ENCODE measurements at places on chromosomes 6 and 20.

DNA sequence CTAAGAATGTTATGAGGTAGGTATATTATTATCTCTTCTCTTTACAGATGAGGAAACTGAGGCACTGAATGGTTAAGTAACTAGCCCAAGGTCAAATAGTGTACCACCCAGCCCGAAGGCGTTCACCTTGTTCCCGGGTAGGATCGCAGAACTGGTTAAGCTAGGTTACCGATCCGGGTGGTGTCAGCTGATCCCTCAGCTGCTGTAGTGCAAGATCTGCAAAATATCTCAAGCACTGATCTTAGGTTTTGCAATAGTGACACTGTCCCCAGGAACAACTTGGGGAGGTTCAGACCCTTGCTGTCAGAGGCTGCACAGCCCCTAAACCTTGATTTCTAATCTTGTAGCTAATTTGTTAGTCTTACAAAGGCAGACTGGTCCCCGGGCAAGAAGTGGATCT, 28.1 kb downstream of the SLC52A3 start:
- no peak for DNase-seq

DNA sequence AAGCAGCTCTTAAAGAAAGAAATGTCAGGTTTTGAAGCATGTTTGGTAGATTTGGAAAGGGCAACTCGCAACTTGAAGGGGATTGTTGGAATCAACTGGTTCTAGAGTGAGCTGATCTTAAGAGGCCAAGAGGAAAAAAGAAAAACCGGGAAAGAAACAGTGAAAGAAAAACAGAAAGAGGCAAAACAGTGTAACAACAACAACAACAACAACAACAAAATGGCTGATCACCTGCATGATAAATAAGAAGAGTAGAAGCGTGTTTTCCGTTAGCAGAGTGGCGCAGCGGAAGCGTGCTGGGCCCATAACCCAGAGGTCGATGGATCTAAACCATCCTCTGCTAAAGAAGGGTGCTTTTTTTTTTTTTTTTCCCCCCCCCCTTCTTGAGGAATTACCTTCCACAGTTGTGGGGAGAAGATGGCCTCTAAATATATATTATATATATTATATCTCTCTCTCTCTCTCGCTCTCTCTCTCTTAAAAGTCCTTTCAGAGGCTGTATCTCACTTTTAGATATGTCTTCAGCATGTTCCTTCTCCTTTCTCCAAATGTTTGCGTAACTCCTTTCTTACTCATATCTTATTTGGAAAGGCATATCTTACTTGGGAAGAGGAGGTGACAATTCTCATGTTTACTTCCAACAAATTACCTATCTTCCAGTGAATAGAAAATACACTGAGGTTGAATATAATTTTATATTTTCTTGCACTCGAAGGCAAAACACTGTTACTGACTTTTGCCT, 134.4 kb downstream of the OR2B2 start:
- DNase-seq, result no peak

GRCh38 chr6:112938650-112939049, 591.5 kb downstream of the RFPL4B start:
- DNase-seq, result no peak

GRCh38 chr6:14120546-14120945, 3.0 kb downstream of the CD83 start:
- DNase-seq, result no peak

- no peak for DNase-seq
Measured at GRCh38 chr6:117951783-117952182, 44.7 kb downstream of the SLC35F1 start.

GRCh38 chr6:135451617-135452190, 45.8 kb downstream of the AHI1 start:
- DNase-seq, result no peak

DNA sequence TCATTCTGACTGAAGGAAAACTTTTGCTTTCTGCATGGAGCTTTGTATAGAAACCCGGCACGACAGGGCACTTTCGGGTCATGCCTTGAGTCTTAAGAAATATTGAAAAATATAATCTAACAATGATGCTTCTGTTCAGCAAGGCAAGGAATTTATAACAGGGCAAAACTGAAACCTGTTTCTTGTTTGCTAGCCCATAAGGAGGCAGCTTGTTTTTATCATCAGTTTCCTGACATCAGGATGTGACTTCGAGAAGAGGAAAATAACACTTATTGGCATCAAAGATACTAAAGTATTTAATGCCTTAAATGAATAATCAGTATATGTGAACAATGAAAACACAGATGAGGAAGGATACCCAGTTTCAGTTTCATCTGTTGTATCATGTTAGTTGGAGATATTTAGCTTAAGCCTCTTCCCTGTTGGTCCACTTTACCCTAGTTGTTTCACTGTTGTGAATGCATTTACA, 146.5 kb downstream of the CDKAL1 start:
- no peak for DNase-seq

DNA sequence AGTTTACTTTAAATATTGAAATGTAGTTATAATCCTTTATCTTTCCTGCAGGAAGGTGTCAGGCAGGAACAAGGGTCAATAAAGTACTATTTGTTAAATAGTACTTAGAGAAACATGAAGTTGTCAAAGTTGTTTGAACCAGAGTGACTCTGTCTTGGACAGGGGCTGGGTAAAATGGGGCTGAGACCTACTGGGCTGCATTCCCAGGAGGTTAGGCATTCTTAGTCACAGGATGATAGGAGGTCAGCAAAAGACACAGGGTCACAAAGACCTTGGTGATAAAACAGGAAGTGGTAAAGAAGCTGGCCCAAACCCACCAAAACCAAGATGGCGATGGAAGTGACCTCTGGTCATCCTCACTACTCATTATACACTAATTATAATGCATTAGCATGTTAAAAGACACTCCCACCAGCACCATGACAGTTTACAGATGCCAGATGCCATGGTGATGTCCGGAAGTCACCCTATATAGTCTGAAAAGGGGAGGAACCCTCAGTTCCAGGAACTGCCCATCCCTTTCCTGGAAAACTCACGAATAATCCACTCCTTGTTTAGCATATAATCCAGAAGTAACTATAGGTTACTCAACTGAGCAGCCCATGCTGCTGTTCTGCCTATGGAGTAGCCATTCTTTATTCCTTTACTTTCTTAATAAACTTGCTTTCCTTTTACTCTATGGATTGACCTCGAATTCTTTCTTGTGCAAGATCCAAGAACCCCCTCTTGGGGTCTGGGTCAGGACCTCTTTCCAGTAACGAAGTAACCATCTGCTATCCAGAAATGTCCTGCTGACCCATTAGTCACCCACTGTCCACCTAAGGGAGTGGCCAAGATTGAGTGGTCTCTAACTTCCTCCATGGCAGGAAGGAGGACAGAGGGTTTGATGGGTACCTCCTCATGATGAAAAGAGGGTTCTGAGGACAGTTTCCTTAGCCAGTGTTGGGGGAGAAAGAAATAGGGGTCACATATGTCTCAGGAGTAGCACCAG, 19.6 kb downstream of the SLC22A2 start:
- DNase-seq, result no peak

- no peak for DNase-seq
Measured at GRCh38 chr6:4316867-4317400, 181.6 kb upstream of the ECI2 start.

DNA sequence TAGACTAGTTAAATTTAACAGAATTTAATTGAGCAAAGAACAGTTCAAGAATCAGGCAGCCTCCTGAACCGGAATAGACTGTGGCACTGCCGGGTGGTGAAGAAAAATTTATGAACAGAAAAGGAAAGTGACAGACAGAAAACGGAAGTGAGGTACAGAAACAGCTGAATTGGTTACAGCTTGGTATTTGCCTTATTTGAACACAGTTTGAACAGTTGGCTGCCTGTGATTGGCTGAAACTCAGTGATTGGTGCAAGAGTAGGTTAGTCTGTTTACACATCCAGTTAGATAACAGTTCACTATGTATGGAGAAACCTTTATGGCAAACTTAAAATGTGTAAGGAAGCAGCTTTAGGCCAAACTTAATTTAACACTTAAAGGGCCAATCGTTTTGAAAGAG, 116.0 kb upstream of the CITED2 start:
- DNase-seq, result peak; percentile 31

- DNase-seq, result no peak
Measured at GRCh38 chr6:116287689-116288282, 8.1 kb upstream of the TSPYL1 start.

- no peak for DNase-seq
Measured at GRCh38 chr20:47118641-47119040, 224.0 kb downstream of the EYA2 start.

GRCh38 chr20:63053432-63054102, 46.8 kb upstream of the BHLHE23 start:
- DNase-seq, result no peak

DNA sequence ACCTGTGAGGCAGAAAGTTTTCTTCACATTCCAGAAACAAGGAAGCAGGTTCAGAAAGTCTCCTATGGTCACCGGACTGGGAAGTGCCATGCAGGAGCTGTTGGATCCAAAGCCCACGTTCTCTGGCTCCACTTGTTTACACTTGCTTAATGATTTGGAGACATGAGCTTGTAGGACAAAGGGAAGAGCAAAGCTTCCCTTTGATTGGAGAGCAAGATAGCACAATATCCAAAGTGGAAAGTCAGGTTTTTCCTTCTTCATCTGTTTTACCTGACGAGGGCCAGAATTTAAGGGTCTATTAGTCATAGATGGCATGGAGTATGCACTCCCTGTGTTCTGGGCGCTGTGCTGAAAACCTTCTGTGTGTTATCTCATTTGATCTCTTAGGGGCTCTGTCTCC, 81.2 kb downstream of the PDE7B start:
- DNase-seq, result no peak

DNA sequence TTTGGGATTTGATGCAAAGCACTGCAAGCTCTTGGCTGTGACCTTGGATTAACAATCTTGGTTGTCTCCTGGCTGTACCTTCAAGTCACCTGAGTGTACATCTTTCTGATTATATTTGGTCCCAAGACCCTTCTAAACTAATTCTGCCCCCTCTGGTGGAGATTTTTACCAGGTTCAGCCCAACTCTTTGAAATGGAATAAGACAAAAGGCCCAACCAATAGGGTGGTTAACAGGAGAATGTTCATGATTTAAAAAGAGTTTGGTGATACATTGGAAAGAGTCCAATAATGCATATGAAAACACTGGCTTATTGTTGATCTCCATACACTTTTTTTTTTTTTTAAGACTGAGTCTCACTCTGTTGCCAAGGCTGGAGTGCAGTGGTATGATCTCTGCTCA, 77.5 kb upstream of the CD83 start:
- DNase-seq, result no peak

DNA sequence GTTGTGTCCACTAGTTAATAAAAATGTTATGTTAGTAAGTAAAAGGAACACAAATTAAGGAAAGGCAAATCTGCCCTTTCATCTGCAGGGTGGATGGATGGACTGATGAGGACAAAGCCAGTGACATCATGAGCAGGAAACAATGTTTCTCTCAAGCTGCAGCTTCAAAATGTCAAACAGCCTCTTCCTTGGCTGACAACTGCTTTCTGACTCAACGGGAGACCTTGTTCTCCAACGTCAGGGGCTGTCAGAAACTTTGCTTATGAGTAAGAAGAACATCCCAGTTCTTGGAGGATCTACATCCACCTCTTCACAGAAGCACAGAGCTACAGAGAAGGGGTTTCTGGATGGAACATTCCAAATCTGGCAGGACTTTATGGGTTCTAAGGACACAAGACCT, 6.0 kb downstream of the CST2 start:
- no peak for DNase-seq

- DNase-seq, result no peak
Measured at GRCh38 chr20:38075161-38075998, 41.8 kb downstream of the RPRD1B start.

DNA sequence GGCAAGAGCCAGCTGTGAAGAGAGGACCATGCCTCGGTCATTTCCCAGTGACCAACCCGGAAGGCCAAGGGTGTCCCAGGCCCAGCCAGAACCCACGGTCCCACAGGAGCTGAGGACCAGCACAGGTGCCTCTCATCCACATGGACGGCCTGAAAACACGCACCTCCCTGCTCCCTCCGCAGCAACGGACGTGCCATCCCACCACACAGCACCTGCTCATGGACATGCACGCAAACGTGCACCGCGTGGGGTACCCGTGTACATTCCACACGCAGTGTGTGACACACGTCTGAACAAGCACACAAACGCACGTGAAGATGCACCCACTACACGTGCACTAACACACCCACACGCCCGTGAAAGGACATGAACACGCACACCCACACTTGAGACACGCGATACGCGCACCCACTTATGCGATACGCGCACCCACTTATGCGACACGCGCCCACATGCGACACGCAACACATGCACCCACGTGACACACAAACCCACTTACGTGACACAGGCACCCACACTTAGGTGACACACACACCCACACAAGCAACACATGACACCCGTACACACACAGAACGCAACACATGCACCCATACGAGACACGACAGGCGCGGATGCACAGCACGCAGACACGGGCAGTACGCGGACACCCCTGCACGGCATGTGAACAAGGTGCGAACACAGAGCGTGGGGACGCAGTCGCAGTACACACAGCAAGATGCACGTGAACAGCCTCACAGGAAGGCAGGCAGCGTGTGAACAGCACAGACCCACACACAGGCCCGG, 30.1 kb downstream of the LAMA5 start:
- no peak for DNase-seq

- DNase-seq, result no peak
Measured at GRCh38 chr6:113671421-113671820, 185.7 kb upstream of the MARCKS start.

Measured in activated CD8-positive, alpha-beta T cell treated with anti-CD3 and anti-CD28 coated beads, Interleukin-2, amount 10 ng/mL, durations not matched to agents 7 days and 5 days (primary cell).